Regular cardiac myocyte (primary cell): ENCODE measurements at places on chromosomes 4 and X. TPM values are rescaled to one million over a fixed set of nuclear protein-coding genes. Genes with fewer than 3 reads are reported as not detected.

DRP2 gene
- 2.5 and 9.6 TPM in 2 replicates for total RNA-seq

SLC25A6 gene
- total RNA-seq, result 111 and 188 TPM in 2 replicates

TLR1 gene
- total RNA-seq, result 0.96 and 1.4 TPM in 2 replicates

USP17L30 gene
- not detected in 2 replicates for total RNA-seq

SSX2B gene
- not detected in 2 replicates for total RNA-seq

VEGFD gene
- total RNA-seq, result 0.28 TPM in 1 of 2 replicates, not detected in the other

TMEM154 gene
- total RNA-seq, result 0.85 and 0.96 TPM in 2 replicates

BMX gene
- 0.38 and 0.56 TPM in 2 replicates for total RNA-seq

AWAT2 gene
- under 0.01 TPM in 1 of 2 replicates, not detected in the other for total RNA-seq

FGFR3 gene
- total RNA-seq, result 0.56 and 1.7 TPM in 2 replicates

SLC38A5 gene
- 53.8 and 59.6 TPM in 2 replicates for total RNA-seq

NEIL3 gene
- total RNA-seq, result 2.0 and 15.0 TPM in 2 replicates

PPEF2 gene
- total RNA-seq, result 0.19 TPM in 1 of 2 replicates, not detected in the other

TRIM2 gene
- 21.7 and 45.4 TPM in 2 replicates for total RNA-seq

BEX5 gene
- total RNA-seq, result 0.28 TPM in 1 of 2 replicates, not detected in the other

ZNF157 gene
- total RNA-seq, result under 0.01 and 0.28 TPM in 2 replicates

USP17L20 gene
- not detected in 2 replicates for total RNA-seq

MAGEB10 gene
- not detected in 2 replicates for total RNA-seq

ZCCHC12 gene
- under 0.01 TPM in 1 of 2 replicates, not detected in the other for total RNA-seq

ASB12 gene
- total RNA-seq, result not detected in 2 replicates

PITX2 gene
- 0.28 and 0.77 TPM in 2 replicates for total RNA-seq

CORIN gene
- total RNA-seq, result 0.58 and 0.85 TPM in 2 replicates

HS3ST1 gene
- 0.56 and 1.5 TPM in 2 replicates for total RNA-seq

NXF2B gene
- not detected in 2 replicates for total RNA-seq

ITM2A gene
- total RNA-seq, result 0.28 and 0.58 TPM in 2 replicates

VCX3B gene
- total RNA-seq, result not detected in 2 replicates

L1CAM gene
- total RNA-seq, result 1.9 and 3.7 TPM in 2 replicates

ANAPC4 gene
- 20.9 and 22.0 TPM in 2 replicates for total RNA-seq

P2RY4 gene
- total RNA-seq, result not detected in 2 replicates

SPIN4 gene
- total RNA-seq, result 2.5 and 8.4 TPM in 2 replicates

CD38 gene
- total RNA-seq, result under 0.01 and 0.19 TPM in 2 replicates

ARHGAP36 gene
- total RNA-seq, result not detected in 2 replicates

MUC7 gene
- total RNA-seq, result not detected in 2 replicates

BTC gene
- under 0.01 and 0.28 TPM in 2 replicates for total RNA-seq

ZFX gene
- total RNA-seq, result 38.3 and 52.4 TPM in 2 replicates

MAGEH1 gene
- 47.2 and 48.5 TPM in 2 replicates for total RNA-seq

COL4A5 gene
- total RNA-seq, result 41.4 and 56.9 TPM in 2 replicates

TXK gene
- 0.19 TPM in 1 of 2 replicates, not detected in the other for total RNA-seq

GAGE1 gene
- not detected in 2 replicates for total RNA-seq

MAGEA2 gene
- total RNA-seq, result not detected in 2 replicates

CFAP299 gene
- 6.5 and 8.5 TPM in 2 replicates for total RNA-seq

EMCN gene
- 2.5 and 6.5 TPM in 2 replicates for total RNA-seq

PABPC1L2B gene
- total RNA-seq, result not detected in 2 replicates

TLR10 gene
- total RNA-seq, result under 0.01 TPM in 1 of 2 replicates, not detected in the other

GPRASP2 gene
- total RNA-seq, result 29.3 and 31.8 TPM in 2 replicates

TEX11 gene
- total RNA-seq, result not detected in 2 replicates

RAI2 gene
- total RNA-seq, result 0.38 and 0.56 TPM in 2 replicates

ALB gene
- not detected in 2 replicates for total RNA-seq

SLC10A6 gene
- not detected in 2 replicates for total RNA-seq

TRAM1L1 gene
- 3.3 and 3.9 TPM in 2 replicates for total RNA-seq

HPGD gene
- total RNA-seq, result 0.19 and 0.28 TPM in 2 replicates

MSANTD1 gene
- 0.56 and 0.58 TPM in 2 replicates for total RNA-seq
